Activated gamma-delta T cell (primary cell): ENCODE measurements at places on chromosomes 5 and 9.

- DNase-seq = no peak
These were observed 5.4 kb upstream of the LCN15 start for GRCh38 chr9:136769710-136770191.

- DNase-seq = no peak
These were observed 3.5 kb upstream of the CDX1 start for GRCh38 chr5:150163035-150163434.

- DNase-seq = no peak
These were observed 19.2 kb downstream of the DOCK2 start for GRCh38 chr5:169656125-169656901.

DNA sequence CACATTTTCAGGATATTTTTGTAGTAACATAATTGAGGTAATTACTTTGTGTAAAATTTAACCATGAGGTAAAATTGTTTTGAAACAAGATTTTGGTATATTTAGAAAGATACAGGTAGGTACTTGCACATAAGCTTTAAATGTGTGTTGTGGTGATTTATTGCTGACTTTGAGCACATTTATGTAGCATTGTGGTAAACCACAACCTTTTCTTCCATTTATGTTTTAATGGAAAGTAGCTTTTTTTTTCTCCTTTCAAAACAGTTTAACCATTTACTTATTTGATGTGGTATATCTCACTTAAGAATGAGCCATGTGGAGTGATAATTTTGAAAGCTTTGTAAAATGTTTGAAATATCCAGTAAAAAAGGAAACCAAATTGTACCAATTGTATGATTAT, 35.6 kb downstream of the FCHO2 start:
- DNase-seq = no peak

GRCh38 chr5:111517853-111518501, 5.6 kb upstream of the STARD4 start:
- no peak for DNase-seq

DNA sequence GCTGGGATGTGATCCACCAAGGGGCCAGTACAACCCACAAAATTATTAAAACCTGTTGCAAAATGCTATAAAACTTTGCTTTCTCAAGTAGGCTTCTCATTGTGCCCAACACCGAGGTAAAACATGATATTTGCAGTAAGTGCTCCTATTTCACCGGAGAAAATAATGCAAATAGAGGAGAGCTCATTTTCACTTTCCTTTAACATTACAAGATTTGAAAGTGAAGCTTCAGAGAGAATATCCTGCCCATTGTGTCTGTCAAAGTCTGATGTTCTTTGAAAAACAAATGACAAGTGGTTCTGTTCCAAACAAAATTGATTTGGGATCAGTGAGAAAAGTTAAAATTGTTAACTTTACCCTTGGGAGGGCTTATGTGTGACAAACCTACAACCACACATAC, 287.1 kb downstream of the KCNN2 start:
- no peak for DNase-seq

DNA sequence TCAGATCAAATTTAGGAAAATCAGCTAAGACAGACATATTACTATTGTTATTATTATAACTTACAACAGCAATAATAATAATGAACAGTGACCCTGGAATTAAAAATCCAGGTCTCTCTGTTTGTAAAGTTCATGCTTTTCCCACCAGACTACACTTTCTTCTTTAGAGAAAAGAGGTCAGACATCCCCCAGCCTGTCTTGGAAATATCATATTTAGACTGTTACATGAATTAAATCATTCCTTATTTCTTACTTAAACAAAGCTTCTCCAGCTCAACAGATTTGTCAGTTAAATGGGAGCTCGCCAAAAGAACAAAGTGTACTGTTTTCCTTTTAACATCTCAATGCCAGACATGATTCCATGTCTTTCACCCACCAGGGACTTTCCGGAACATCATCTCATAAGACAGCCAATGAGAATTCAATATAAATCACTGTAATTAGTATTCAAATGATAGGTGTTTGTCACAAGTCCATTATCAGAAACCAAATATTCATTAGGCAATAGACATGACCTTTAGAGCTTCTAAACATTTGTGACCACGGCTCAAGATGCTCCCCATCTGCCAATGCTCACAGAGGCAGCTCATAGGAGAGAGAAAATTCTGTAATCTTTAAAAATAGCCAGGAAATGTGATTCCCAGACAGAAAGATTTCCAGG, 351.9 kb downstream of the ENC1 start:
- no peak for DNase-seq

- no peak for DNase-seq
These were observed 2.2 kb downstream of the DNAJB5 start for GRCh38 chr9:34991607-34992375.

DNA sequence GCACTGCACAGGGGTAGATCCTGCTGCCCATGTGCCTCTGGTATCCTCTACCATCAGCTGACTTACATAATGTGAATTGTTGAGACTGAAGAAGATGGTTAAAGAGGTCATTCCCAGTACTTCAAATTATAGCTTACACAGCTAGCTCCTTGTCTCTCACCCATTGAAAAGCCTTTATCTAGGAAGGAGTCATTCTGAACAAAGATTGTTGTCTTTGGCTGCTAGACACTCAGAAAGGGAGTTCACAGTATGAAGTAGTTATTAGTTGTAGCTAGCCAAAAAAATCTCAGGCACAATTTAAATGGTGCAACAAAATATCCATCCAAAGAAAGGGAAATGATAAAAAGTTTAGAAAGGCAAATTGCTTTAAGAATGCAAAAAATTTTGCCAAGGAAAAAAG, 102.0 kb upstream of the NREP start:
- no peak for DNase-seq

DNA sequence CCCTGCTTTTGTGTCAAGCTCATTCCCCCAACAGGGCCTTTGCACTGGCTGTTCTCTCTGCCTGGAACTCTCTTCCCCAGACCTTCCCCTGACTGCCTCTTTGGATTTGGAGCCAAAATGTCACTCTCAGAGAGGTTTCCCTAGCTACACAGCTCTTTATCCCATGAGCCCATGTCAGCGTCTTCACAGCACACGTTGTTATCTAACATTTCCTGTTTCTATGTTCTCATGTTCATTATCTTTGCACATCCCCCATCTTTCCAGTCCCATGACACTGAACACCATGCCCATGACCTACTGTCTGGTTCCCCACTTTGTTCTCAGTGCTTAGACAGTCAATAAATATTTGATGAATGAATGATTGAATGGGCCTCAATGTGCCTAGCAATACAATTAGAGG, 26.3 kb upstream of the ARSI start:
- DNase-seq = no peak

GRCh38 chr9:120898396-120898795, 21.4 kb upstream of the PHF19 start:
- DNase-seq = no peak
